A549 treated with ZK216348 at 1 μM for 4 hours (cell line): ENCODE measurements at places on chromosomes 11 and 22. TPM values are rescaled to one million over a fixed set of nuclear protein-coding genes. Genes with fewer than 3 reads are reported as not detected.

NFAM1 gene
- 0.02 TPM in 1 of 5 replicates, not detected in the others for total RNA-seq

FIBIN gene
- total RNA-seq: not detected in 5 replicates

SAC3D1 gene
- 27.0 to 62.7 TPM (median 56.1 TPM) in 5 replicates for total RNA-seq

CAVIN3 gene
- total RNA-seq: 19.2 to 36.5 TPM (median 27.2 TPM) in 5 replicates

FADS2 gene
- 263 to 399 TPM (median 322 TPM) in 5 replicates for total RNA-seq

TCIRG1 gene
- 55.6 to 194 TPM (median 142 TPM) in 5 replicates for total RNA-seq

OR51I1 gene
- not detected in 5 replicates for total RNA-seq

TMEM138 gene
- total RNA-seq: 85.9 to 114 TPM (median 105 TPM) in 5 replicates

EPS8L2 gene
- total RNA-seq: 64.8 to 145 TPM (median 118 TPM) in 5 replicates

RAD9A gene
- 19.5 to 36.8 TPM (median 32.0 TPM) in 5 replicates for total RNA-seq

MN1 gene
- 2.0 to 4.1 TPM (median 3.0 TPM) in 5 replicates for total RNA-seq
